ENCODE measurements at places on chromosomes 4 and X.

GRCh38 chr4:174474457-174475075, 47.7 kb downstream of the HPGD start:
- no peak for DNase-seq

DNA sequence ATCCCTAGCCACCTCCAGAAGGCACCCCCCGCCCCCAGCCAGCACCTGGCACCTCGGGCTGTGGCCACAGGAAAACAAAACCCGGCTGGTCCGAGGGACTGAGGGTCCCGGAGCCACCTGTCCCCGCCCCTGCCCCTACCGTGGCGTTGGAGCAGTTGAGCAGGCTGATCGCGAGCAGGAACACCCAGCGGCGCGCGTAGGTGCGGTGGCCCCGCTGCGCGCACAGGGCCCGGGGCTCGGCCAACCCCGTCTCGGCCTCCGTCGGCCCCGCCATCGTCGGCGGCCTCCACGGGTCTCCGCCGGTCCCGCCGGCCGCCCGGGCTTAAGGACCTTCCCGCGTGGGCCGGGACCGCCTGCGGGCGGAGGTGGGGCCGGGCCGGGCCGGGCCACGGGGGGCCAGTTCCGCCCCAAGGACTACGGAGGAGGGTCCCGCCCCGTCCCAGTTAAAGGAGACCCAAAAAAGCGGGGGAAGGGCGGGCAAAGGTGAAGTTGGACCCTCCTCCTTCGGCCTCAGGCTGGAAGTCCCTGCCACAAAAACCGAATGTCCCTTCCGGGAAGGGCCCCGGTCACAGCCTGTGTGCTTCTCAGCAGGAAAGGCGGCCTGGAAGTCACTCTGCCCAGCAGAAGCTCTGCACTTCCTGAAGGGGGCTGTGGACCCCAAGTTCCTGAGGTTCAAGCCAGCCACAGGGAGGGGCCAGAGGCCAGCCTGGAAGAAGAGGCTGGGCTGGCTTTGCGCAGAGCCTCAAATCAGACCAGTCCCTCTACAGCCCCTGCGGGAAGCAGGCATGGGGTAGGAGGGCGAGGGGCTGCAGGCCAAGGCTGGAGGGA, at the start of gene SLC49A3:
Gene SLC49A3 (minus strand): TSS at position 298 of the 828 bp plus-strand sequence. CDS start 24 bp downstream, at position 274.
- no peak for DNase-seq

- peak; percentile 20 for DNase-seq
Measured at GRCh38 chr4:175947117-175947722, 118.4 kb upstream of the WDR17 start.

- no peak for DNase-seq
Measured at GRCh38 chrX:24023544-24023943, 3.4 kb downstream of the KLHL15 start.

- no peak for DNase-seq
Measured at GRCh38 chr4:61531188-61531587, 331.1 kb downstream of the ADGRL3 start.

GRCh38 chr4:168634276-168634802, 137.5 kb downstream of the PALLD start:
- DNase-seq: no peak

- DNase-seq: no peak
Measured at GRCh38 chr4:149486861-149487260, 328.8 kb downstream of the IQCM start.

DNA sequence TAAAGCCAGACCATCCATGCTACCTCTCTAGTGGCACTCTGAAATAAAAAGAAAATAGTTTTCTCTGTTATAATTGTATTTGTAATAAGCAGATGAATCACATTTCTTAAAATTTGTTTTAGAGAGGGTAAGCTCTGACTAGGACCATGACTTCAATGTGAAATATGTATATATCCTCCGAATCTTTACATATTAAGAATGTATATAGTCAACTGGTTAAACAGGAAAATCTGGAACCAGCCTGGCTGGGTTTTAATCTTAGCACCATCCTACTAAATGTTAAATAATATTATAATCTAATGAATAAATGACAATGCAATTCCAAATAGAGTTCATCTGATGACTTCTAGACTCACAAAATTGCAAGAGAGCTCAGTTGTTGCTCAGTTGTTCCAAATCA, 1.5 kb downstream of the FGB start:
- DNase-seq: no peak

- DNase-seq: no peak
Measured at GRCh38 chrX:22795671-22796070, 204.1 kb upstream of the DDX53 start.

DNA sequence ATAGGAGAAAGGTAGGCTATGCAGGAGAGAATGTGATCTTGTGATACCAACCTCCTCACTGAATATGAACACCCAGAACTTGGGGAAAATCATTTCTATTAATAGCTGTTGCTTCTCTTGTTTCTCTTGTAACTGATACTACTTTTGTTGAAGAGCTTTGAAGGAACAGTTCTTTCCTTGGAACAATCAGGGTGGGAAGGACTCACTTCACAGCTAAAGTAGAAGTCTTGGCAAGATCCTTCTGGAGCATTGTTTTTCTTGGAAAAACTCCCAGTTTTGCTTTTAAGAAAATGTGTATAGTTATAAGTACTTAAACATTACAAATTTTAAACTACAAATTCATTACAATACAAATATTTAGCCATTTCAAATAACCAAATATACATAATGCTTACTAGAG, 19.1 kb upstream of the XK start:
- DNase-seq: no peak

GRCh38 chr4:176308441-176308840, 11.3 kb upstream of the SPCS3 start:
- DNase-seq: no peak

- DNase-seq: no peak
Measured at GRCh38 chrX:68703369-68703768, 55.9 kb downstream of the STARD8 start.

DNA sequence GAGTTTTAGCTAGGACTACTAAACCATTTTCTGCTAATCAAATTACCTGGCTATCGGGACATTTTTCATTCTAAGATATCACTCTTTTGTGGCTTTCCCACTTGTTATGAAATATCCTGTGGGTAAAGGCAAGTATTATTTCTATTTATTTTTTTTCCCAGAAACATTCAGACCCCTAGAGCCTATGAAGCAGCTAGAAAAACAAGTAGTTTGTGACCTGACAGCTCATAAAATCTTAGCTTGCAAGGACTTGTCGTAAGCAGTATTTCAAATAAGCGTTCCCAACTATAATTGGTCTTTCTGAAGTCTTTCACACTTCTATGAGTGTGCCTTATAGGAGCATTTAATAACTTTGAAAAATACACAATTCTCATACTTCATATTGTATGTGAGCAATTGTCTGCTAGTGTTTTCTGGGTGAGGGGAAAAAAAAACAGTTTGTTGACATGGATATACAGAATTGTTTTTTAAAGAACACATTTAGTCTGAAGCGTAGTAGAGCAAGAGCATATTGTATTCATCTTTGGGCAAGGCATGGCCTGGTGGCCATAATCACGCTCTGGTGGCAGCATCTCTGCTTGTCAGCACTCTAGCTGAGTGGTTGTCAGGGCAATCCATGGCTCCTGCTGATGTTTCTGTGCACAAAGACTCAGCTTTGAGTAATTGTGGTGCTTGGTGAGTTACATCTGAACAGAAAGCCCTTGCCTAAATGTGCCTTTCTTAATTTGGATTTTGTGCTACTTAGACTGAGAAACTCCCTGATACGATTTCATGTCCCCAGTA, 2.6 kb downstream of the MCUB start:
- DNase-seq: no peak

DNA sequence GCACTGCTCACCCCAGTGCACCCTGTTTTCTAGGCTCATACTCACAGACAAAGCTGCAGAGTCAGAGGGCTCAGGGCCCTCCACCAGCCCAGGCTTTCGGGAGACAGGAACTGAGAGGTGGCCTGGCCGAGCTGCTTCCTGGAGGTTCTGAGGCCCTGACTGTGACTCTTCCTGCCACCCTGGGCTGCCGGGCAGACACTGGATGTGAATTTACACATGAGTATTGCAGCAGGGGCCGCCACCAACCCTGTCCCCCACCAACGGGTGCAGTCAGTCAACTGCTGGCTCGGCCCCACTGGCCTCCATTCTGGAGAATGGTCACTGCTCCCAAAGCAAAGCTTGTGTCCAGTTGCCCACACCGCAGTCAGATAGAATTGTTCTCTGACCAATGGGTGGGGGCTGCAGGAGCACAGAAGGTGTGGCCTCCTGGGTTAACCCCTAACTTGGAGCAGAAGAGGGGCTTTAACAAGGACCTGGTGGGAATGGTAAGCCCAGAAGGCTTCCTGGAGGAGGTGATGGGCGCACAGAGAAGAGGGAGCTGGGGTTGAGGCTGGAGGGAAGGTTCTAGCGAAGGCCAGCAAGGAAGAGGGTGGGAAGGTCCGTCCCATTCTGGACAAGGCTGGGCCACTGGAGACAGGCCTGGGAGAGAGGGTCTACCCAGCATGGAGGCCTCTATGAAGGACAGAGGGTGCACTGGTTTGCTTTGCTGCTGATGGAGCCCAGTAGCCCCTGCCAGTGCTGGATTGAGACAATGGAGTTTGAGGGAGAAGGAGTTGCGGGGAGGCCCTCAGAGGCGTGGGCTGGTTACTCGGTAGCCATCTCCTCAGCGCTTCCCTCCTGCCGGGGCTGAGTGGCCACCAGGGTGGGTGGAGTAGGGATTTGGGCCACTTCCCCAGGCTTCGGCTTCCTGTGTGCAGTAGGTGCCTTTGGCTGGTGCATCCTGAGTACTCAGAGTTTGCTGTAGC, 135.3 kb downstream of the CPZ start:
- DNase-seq: no peak

- no peak for DNase-seq
Measured at GRCh38 chr4:5055411-5055810, 4.1 kb downstream of the STK32B start.

DNA sequence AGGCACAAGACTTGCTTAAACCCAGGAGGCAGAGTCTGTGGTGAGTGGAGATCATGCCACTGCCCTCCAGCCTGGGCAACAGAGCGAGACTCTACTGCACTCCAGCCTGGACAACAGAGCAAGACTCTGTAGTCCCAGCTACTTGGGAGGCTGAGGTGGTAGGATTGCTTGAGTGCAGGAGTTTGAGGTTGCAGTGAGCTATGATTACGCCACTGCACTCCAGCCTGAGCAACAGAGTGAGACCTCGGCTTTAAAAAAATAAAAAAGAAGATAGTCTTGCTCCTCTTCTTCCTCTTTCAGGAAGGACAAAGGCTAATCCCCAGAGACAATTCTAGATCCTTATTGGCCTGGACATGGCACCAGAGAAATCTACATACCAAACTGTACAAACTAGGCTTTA, 5.7 kb upstream of the PPEF2 start:
- DNase-seq: no peak

- no peak for DNase-seq
Measured at GRCh38 chrX:135541351-135541750, 20.9 kb downstream of the INTS6L start.

- DNase-seq: no peak
Measured at GRCh38 chr4:142021181-142021580, 384.8 kb downstream of the IL15 start.

- no peak for DNase-seq
Measured at GRCh38 chr4:73317092-73317491, 58.5 kb upstream of the ANKRD17 start.

- DNase-seq: no peak
Measured at GRCh38 chrX:45540181-45540580, 339.5 kb upstream of the DIPK2B start.

GRCh38 chr4:76993787-76994641, 44.5 kb downstream of the SEPTIN11 start:
- peak; percentile 84 for DNase-seq

- DNase-seq: no peak
Measured at GRCh38 chrX:39985071-39985470, 112.7 kb downstream of the BCOR start.

- no peak for DNase-seq
Measured at GRCh38 chrX:76802708-76803107, 375.2 kb downstream of the MAGEE1 start.

DNA sequence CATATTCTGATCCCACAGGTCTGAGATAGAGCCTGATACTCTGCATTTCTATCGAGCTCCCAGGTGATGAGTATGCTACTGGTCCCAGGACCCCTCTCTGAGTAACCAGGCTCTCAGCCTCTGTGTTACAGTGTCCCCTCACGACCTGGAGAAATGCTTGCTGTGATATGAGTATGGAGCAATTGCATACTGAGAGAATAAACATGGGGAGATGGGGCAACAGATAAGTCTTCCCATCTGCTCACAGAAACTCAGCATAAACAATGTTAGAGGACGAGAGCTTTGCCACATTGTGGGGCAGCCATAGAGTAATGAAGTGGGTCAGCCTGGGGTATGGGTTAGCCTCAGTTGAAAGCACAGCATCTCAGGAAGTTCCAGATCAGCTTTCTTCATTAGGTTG, 82.6 kb upstream of the HS3ST1 start:
- no peak for DNase-seq
